HT-29 (cell line): ENCODE measurements at places on chromosomes 16 and 17. TPM values are rescaled to one million over a fixed set of nuclear protein-coding genes. Genes with fewer than 3 reads are reported as not detected.

MSI2 gene
- total RNA-seq = 55.8 and 61.2 TPM in 2 replicates

EDC4 gene
- total RNA-seq = 107 and 121 TPM in 2 replicates

SMCR8 gene
- 8.8 and 10.7 TPM in 2 replicates for total RNA-seq

ZNF276 gene
- 48.0 and 48.3 TPM in 2 replicates for total RNA-seq

AOC2 gene
- total RNA-seq = 1.6 and 1.8 TPM in 2 replicates

CBX2 gene
- 9.5 and 13.4 TPM in 2 replicates for total RNA-seq

YBX2 gene
- 16.3 and 19.4 TPM in 2 replicates for total RNA-seq

PIRT gene
- not detected in 2 replicates for total RNA-seq
